ENCODE measurements at places on chromosomes 5 and 9.
A peak's percentile ranks its signal among the peaks of the same experiment; 100 is the strongest.

GRCh38 chr5:38968665-38969064 is 105.5 kb downstream of the RICTOR start:
- DNase-seq, result no peak

DNA sequence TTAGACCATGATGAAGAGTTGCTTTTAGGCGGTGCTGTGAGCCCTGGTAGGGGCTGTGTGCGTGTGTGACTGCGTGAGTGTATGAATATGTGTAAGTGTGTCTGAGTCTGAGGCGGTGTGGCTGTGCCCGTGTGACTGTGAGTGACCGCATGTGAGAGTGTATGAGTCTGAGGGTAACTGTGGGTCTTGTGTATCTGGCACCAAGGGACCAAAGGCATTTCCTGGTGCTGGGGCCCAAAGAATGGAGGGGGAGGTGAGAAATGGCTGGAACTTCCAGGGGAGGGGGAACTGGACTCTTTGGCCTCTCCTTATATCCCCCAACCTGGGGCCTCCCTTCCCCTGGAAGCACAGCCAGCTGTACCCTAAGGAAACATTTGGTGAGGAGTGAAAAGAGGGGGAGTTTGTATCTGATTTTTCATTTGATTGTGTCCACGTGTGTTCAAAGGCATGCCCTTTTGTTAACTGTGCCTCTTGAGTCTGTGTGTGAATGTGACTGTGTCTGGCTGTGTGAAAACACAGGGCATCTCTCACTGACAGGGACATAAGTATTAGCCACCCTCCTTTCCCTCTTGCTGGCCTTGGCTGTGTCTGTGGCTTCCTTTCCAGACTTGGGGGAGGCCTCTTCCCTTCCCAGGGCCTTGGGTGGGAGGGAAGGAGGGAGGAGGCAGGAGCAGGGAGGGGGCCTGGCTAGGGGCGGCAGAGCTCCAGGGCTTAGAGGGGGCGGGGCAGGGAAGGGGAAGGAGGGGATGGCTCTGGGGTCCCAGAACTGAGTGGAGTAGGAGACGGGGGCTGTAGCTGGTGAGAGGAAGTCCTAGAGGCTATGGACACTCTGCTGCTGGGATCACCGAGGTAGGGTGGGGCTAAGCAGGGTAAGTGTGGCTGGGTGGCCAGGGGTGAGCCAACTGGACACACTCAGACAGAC is 1.4 kb downstream of the IL11RA start:
- DNase-seq, result no peak

- DNase-seq, result no peak
These were observed 155.1 kb upstream of the SMIM23 start for GRCh38 chr5:171630350-171631065.

DNA sequence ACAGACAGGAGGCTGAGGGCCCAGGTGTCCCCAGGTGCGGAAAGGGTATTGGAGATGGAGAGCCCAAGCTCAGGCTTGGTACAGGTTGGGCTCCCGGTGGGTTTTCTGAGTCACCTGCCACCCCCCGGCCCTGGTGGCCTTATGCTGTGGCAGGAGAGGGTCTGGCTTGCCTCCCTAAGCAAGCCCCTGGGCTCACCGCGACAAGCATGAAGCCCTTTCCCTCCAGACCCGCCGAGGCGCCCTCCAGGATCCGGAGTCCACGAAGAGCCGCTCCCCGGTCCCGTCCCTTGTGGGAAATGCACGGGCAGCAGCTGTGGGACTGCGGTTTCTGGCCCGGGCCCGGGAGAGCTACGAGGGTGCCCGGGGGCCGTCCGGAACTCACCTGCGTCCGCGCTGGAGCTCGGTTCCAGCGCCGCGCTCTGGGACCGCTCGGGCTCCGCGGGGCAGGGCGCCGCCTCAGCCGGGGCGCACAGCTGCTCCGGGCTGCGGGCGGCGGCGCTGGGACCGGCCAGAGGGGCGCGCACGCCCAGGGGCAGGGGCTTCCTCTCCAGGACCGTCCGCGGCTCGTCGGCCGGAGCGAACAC is 757 bp downstream of the SAPCD2 start:
- DNase-seq, result no peak

- DNase-seq, result no peak
These were observed 88.5 kb downstream of the ZNF618 start for GRCh38 chr9:113964495-113965170.

GRCh38 chr9:99977033-99977792 is 70.8 kb downstream of the STX17 start:
- no peak for DNase-seq

DNA sequence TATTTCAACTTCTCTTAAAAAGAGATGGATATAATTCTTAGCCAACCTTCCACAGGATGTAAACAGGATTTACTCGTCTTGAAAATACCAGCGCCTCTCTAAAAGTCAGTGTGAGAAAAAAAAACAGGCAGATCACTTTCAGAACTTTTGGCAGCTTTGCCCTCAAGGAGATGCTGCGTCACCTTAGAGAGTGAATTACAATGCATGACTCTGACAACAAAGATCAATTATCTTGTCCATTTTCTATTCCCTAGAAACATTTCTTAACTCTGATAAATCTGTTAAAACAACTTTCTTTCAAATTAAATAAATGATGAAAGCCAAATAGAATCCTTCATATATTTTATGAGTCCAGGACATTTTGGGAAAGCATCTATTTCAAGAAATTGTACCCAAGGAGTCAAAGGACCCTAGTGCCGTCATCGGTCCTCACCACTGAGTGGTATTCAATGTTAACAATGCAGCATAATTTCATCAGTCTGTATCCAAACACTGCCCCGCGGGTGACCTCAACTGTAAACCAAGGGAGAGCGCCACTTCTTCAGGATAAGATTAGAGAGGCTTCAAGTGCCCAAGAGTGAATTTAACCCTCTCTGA is 536.0 kb downstream of the PDE4D start:
- no peak for DNase-seq

DNA sequence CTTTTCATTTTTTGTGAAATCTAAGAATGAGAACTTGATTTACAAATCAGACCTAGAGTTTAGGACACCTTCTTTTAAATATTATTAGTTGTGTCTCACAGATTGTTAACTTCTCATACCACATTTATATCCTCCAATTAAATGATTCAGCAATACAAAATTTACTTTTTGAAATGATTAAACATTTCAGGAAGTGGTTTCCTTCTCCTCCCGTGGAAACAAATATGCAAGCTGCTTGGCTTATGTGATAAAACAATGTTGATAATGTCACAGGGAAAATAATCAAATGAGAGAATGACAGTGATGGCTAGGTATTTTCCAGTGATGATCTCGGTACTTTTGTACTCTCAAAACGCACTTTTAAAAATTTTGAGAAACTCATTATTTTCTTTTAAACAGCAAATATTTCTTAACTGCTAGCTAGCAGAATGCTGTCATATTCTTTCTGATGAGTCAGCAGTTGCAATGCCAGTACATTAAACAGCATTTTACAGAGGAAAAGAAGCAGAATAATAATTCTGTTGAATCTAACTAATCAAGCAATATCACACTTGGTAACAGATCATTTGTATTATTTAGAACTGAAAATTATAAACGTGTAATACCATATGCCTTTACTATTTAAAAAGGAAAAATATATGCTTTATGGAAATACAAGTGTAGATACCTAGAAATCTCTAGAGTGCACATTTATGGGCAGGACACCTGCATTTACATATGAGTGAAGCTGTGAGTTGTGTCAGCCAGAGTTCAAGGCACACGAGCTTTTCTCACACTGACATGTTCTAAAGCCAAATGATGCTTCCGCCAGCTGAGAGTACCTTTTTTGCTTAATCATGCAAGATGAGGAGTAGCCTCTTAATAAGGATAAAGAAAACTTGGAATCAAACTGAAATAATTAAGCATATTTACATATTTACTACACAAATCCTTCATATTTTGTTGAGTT is 53.6 kb upstream of the CDH18 start:
- no peak for DNase-seq

- no peak for DNase-seq
These were observed 41.9 kb upstream of the CFAP157 start for GRCh38 chr9:127664678-127665507.

DNA sequence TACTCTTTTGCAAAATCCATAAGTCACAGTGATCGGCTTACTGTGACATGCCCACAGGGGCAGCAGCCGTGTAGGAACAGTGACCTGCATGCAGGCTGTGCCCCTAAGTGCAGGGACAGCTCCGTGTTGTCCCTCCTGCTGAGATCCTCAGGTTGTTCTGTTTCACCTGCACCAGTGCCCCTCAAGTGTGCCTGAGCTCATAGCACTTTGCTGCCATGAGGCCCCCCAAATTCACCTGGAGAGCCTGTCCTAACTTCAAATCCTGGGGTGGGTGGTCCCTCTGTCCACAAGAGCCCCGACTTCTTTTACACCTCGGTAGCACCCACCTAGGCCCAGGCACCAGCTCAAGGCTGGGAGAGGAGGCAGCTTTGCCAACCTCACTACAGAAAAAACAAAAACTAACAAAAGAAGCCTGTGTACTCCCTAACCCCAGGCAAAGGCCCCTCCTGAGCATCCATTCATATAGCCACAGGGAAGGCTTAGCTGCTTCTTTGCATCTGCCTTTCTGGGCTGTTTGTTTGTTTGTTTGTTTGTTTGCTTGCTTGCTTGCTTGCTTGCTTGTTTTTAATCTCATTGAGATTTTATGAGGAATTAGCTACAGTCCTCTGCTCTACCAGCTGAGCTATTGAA is 214.5 kb downstream of the AUH start:
- DNase-seq, result no peak

GRCh38 chr5:43309637-43310036 is 3.6 kb downstream of the HMGCS1 start:
- no peak for DNase-seq

GRCh38 chr9:98092613-98092931 is 26.4 kb downstream of the TRIM14 start:
- DNase-seq, result peak; percentile 33

GRCh38 chr5:110414360-110414759 is 312.1 kb downstream of the TMEM232 start:
- DNase-seq, result no peak

DNA sequence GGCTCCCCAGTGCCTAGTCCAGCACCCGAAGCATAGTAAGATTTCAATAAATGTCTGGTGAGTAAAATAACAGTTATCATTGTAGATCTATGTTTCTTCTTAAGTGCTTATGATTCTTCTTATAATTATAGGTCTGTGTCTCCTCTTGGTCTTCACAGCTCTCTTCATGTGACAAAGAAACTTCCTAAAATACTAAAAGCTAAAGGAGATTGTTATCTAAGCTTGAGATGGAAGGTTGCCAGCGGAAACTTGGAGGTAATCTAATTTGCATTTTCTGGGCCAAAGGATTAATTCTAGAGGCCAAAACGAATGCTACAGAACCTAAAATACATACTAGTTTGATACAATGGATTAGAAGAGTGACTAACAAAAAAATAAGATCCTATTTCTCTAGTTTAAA is 13.6 kb upstream of the ARHGAP26 start:
- DNase-seq, result no peak

DNA sequence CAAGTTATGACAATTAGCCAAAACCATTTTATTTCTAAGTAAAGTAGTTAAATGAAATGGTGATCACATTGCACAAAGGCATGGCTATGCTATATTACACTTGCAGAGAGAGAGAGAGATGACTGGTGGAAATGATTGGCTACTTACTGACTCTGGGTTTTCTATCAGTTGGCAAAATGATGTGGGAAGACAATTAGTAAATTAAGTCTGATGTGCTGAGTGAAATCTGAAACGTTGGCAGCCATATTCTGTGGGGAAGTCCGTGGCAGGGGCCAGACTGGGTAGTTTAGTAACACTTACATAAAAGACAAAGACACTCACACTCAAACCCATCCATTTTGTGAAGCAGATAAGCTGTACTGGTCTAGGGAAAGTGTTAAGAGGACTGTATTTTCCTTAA is 61.6 kb downstream of the ANXA1 start:
- DNase-seq, result no peak

- no peak for DNase-seq
These were observed 200.1 kb upstream of the DAB2 start for GRCh38 chr5:39624890-39625289.

DNA sequence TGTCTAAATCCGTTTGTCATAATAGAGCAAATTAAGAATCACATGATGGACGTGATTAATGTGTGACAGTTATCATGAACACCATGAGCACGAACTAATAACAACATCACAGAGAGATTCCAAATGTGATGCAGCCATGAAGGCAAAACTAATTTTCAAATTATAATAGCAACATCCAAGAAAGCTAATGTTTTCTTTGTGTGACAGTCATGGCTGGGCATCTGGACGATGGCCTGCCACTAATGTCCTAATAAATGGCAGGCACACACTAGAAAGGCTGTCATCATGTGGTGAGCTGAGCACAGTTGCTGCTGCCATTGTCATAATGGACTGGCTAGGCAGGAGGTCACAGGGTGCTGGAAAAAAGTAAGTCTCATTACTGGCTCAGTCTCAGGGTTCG is 280.0 kb upstream of the EFNA5 start:
- DNase-seq, result no peak

- peak; percentile 91 for DNase-seq
These were observed at the start of gene TEX10 for GRCh38 chr9:100352727-100353505. TSS of gene TEX10 (minus strand) at chr9:100352942. CDS start at chr9:100349363, 3,579 bp downstream.

Measured in CD4-positive, alpha-beta T cell treated with Interleukin-12 subunit alpha and Interleukin-12 subunit beta, for 1 hour (primary cell).